ENCODE measurements at places on chromosomes 1 and 21.

- no peak for DNase-seq
Observed at GRCh38 chr1:119564548-119564947, 57.5 kb downstream of the HSD3B1 start.

- DNase-seq: no peak
Observed at GRCh38 chr1:154791292-154792166, 78.6 kb downstream of the KCNN3 start.

DNA sequence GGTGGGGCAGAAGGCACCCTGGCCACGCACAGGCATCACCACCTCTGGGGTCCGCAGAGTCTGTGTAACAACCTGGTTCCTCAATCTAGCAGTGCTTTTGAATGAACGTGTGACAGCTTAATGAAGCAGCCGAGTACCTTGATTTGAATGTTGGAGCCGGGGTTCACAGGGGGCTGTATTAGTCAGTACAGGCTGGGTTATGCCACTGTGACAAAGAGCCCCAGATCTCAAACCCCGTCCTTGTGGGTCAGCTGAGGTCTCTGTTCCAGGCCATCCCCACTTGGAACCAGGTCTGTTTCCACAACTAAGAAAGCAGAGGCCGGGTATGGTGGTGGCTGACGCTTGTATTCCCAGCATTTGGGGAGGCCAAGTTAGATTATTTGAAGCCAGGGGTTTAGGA, 10.5 kb downstream of the TMEM240 start:
- no peak for DNase-seq

- DNase-seq: no peak
Observed at GRCh38 chr1:178011465-178011828, 41.6 kb upstream of the SEC16B start.

DNA sequence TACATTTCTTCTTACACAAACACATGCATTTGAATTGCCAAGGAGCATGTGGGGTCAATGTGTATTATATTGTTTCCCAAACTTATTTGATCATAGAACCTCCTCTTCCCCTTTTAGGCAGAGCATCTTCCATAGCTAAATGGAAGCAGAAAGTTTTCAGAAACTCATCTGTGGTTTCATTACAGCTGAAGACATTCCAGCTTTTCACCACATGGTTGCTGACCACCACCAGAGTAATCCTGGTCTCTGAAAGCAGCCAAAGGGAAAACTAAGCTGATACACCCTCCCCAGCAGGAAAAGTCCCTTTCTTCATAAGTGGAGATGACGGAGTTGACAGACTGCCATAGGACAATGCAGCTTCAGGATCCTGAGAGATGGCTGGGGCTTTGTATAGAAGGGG, 30.2 kb upstream of the OTUD3 start:
- no peak for DNase-seq

DNA sequence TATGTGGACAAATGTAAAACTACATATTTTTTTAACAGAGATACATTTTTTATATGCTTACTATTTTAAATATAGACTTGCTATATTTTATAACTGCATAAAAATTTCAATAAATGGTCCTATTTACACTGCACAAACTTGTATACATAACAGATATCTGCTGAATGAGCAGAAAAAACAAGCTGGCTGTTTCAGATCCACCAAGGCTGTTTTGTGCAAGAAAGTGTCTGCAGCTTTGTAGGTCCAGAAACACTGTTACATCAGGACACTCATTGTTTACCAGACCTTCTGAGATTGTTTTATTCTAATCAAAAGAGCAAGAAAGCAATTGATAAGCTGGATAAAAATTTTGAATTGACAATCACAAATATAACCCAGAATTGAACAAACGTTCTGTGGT, 99.3 kb downstream of the NCAM2 start:
- no peak for DNase-seq

DNA sequence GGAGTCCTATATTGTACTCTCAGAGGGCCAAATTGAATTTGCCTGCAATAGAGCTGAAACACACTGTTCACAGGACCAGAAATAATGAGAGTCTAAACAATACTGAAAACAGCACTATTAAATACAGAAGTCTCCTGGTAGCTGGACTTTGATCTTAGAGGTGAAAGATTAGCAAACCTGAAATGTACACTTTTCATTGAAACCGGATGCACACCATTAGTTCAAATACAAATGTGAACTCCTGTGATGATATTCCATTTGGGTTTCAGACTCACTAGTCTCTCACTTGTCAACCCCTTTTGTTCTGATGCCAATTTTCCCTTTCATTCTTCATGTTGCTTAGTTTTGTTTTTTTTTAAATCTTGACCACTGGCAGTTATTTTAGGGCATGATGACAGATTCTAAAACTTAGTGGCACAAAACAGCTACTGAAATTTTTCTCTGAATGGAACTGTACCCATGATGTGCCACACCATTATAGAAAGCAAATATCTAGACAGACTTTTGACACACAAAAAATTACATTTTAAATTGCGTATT, 5.9 kb upstream of the TNFSF4 start:
- no peak for DNase-seq

DNA sequence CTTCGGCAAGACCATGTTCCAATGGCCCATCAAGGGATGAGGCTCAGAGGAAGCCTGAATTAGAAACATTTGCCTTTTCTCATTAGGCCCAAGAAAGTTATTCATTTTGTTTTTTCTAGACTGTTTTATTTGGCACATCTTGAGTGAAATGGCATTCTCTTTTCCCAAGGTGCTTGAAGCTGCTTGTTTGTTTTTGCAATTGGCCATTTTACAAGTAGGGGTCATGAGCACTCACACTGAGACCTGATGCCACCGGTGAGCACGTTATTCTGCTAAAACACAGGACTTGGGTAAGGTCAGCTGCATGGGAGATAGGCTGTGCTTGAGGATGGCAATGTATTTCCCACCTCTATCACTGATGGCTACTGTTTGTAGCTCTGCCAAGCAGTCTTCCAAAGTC, 128.1 kb downstream of the TBX15 start:
- DNase-seq: no peak

GRCh38 chr1:89603651-89604413, 29.1 kb upstream of the LRRC8C start:
- no peak for DNase-seq

DNA sequence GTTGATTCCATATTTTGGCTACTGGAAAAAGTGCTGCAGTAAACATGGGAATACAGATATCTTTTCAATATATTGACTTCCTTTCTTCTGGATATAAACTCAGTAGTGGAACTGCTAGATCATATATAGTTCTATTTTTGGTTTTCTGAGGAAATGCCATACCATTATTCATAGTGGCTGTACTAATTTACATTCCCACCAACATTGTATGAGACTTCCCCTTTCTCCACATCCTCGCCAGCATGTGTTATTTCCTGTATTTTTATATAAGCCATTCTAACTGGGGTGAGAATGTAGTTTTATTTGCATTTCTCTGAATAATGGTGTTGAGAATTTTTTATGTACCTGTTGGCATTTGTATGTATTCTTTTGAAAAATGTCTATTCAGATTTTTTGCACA, 385.2 kb downstream of the NUF2 start:
- DNase-seq: no peak

DNA sequence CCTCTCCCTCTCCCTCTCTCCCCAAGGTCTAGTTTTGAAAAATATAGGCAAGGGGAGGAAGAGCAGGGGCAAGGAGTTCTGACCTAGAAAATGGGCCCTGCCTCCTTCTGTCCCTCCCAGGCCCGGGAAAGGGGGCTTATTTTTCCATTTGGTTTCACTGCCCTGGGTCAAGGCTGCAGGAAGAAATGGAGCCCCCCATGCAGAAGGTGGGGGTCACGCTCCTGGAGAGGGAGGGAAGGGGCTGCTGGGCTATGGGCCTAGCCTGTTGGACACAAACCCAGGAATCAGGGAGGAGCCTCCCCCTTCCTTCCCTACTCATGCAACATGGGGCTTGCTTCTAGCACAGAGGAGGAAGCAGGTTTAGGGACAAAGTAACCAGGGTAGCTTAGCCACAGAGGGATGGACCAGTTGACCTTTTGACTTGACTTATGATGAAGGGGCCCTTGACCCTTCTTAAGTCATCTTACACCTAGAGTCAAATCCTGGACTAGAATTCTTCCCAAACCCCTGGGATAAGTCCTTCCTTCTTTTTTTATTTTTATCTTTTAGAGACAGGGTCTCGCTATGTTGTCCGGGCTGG, 70.4 kb upstream of the SSBP3 start:
- DNase-seq: no peak

GRCh38 chr1:3478187-3478586, 23.7 kb downstream of the ARHGEF16 start:
- no peak for DNase-seq

GRCh38 chr21:43367296-43367695, 59.6 kb downstream of the SIK1 start:
- no peak for DNase-seq

GRCh38 chr1:73626326-73626725, 571.6 kb downstream of the LRRIQ3 start:
- DNase-seq: no peak

DNA sequence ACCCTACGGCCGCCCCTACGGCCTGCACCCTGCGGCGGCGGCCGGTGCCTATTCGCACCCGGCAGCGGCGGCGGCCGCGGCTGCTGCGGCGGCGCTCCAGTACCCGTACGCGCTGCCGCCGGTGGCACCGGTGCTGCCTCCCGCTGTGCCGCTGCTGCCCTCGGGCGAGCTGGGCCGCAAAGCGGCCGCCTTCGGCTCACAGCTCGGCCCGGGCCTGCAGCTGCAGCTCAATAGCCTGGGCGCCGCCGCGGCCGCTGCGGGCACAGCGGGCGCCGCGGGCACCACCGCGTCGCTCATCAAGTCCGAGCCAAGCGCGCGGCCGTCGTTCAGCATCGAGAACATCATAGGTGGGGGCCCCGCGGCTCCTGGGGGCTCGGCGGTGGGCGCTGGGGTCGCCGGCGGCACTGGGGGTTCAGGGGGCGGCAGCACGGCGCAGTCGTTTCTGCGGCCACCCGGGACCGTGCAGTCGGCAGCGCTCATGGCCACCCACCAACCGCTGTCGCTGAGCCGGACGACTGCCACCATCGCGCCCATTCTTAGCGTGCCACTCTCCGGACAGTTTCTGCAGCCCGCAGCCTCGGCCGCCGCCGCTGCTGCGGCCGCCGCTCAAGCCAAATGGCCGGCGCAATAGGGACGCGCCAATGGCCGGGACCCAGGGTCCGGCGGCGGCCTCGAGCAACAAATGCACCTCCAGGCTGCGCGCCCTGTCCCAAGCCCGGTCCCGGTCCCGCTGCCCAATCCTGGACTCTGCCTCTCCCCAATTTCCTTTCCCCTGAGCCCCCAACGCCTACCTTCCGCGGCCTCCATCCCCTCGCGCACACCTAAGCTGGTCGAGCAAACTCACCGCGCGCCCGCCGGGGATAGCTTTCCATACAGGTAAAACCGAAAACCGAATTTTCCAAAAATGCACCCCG, 1.8 kb downstream of the FOXD3 start:
- DNase-seq: peak; percentile 31

All from H9 (cell line).